Left lobe of liver (tissue), 2 donors: ENCODE measurements at places on chromosomes 12 and 14. TPM values are rescaled to one million over a fixed set of nuclear protein-coding genes. Genes with fewer than 3 reads are reported as not detected.

PPP4R4 gene
- total RNA-seq: 0.28 TPM

TSPAN11 gene
- 0.93 TPM for total RNA-seq

POMT2 gene
- 15.7 TPM for total RNA-seq

SOX5 gene
- 32.2 TPM for total RNA-seq

TMEM233 gene
- 0.18 TPM for total RNA-seq

GLIPR1L1 gene
- not detected for total RNA-seq

PLEKHG7 gene
- not detected for total RNA-seq

B4GALNT1 gene
- total RNA-seq: 0.60 TPM

COCH gene
- 0.33 TPM for total RNA-seq

JPH4 gene
- total RNA-seq: 0.10 TPM
